NCI-H2171 (cell line): ENCODE measurements at places on chromosomes 1 and 21.

DNA sequence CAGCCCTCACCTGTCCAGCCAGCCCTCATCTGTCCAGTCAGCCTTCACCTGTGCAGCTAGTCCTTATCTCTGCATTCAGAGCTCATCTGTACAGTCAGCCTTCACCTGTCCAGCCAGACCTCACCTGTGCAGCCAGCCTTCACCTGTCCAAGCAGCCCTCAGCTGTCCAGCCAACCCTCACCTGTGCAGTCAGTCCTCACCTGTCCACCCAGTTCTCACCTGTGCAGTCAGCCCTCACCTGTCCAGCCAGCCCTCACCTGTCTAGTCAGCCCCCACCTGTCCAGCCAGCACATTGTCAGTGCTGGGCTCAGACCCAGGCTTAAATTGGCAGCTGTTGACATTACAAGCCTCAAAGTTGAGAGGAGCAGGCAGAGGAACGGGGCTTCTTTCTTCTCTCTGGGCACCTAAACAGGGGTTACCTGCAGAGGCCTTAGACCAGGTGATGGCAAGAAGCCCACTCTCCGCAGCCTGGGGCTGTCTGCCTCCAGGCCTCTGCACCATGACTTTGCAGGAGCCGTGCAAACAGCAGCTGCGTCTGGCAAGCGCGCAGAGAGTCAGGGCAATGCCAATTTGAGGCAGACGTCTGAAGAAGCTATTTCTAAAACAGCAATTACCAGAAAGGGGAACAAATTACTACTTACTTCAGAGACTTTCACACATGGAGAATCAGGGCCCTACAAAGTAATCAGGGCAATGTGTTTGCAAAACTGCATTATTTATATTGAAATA is 506.1 kb downstream of the NPHP4 start:
- no peak for DNase-seq

GRCh38 chr1:183180218-183180617 is 5.8 kb upstream of the LAMC2 start:
- DNase-seq = peak; percentile 60

GRCh38 chr1:154478639-154479038 is 23.4 kb upstream of the TDRD10 start:
- DNase-seq = no peak

GRCh38 chr1:24709791-24710441 is 35.3 kb upstream of the CLIC4 start:
- no peak for DNase-seq

- DNase-seq = no peak
These were observed 4.1 kb upstream of the TPRG1L start for GRCh38 chr1:3620708-3621107.
